ENCODE measurements at places on chromosomes 1 and 21. TPM values are rescaled to one million over a fixed set of nuclear protein-coding genes. Genes with fewer than 3 reads are reported as not detected.

The PLA2G2C gene
- total RNA-seq = not detected

The RHD gene
- 0.66 TPM for total RNA-seq

The LCE1B gene
- total RNA-seq = not detected

The ARHGAP30 gene
- total RNA-seq = 0.58 TPM

The ACTL8 gene
- total RNA-seq = 0.55 TPM

The NR1I3 gene
- total RNA-seq = not detected

The SPRR5 gene
- total RNA-seq = not detected

DNA sequence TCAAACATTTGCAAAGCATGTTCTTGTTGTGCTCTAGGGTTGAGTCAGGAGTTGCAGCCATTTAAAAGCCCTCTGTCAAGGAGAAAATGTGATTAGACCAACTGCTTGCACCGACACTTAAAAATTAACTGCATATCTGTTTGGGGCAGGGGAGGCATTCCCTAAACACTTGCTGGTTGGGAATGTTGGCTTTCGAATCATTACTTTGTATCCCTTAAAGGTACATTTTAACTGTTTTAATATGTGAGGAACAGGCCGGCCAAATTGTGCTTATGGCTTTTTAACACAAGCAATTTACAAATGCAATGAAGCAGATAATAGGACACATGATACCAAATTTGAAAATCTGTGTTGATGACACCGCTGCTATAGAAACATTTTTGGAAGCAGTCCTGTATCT, 159.1 kb downstream of the LHX8 start:
- DNase-seq = no peak

GRCh38 chr21:41821756-41822431, 55.0 kb upstream of the RIPK4 start:
- no peak for DNase-seq

DNA sequence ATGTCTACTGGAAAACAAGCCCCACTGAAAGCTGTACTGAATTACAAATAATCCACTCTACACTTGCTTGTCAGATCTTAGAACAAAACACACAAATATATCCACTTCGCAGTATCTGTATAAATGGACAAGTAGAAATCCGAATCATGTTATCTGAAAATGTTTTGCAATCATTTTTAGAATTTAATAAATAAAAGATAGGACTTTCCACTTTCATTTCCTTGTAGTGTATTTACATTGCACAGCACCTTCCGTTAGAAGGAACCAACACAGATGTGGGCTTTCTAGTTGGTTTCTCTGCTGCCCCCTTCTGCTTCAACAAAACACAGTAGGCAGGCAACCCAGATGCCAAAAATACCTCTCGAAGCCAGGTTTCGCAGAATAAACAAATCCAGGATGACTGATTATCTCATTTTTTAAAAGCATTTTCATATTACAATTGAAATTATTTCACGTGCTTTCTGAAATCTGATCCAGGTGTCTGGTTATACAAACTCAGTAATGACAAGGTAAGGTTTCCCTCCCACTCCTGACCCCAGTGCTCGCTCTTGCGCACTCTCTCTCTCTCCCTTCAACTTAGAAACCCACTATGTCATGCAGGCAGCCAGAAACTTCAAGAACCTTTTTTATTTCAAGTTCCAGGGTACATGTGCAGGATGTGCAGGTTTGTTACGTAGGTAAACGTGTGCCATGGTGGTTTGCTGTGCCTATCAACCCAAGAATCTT, 389.9 kb downstream of the SMYD3 start:
- peak; percentile 51 for DNase-seq

DNA sequence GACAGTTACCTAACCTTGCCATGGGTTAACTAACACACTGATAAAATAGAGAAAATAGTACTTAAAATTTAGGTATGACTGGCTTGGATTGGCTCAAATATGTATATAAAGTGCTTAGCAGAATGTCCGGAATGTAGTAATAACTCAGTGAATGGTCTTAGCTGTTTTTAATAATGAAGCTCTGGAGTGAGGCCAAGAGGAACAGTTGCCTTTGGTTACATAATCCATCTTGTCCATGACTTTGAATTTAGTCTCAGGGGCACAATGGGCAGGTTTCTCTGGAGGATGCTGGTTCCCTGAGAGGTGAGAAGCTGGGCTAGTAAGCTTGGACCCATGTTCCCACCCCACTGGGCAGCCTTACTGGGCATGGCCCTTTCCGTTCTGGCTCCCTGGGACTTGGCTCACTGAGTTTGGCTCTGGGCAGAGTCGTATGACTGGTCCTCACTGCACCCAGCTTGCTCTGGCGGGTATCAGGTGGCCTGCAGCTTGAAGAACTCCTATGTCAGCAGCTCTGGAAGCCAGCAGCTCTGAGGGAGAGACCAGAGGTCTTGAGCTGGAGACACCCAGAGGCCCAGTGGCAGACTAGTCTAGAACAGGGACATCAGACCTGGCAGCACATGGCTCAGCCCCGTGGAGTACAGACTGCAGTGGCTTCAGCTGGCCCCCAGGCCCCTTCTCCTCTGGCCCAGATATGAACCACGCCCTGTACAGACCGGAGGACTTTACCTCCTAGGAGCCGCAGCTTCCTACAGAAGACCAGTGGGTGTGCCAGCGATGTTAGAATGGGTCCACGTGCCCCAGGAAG, 40.4 kb downstream of the TENT5C start:
- no peak for DNase-seq

GRCh38 chr21:19392390-19392789, 988.8 kb upstream of the TMPRSS15 start:
- DNase-seq = no peak

DNA sequence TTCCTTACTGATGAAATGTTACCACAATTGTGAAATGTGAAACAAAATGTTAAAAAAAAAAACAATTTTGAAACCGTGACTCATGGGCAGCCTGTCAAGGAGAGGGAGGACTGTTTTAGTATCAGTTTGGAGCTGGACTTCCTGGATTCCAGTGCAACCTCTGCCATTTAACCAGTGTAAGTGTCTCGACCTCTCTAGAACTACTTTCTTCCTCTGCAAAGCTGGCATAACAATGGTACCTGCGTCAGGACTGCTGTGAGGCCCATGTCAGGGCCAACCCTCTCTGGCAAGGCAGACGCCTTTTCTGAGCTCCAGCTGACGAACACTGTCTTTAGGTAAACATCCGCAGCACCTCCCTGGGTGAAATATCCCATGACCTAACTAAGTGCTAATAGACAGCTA, 20.9 kb downstream of the URB1 start:
- no peak for DNase-seq

Measured in HT-29 (cell line).